ENCODE measurements at places on chromosomes 5 and 9. TPM values are rescaled to one million over a fixed set of nuclear protein-coding genes. Genes with fewer than 3 reads are reported as not detected.

GRCh38 chr5:127079994-127080491, 6.7 kb upstream of the C5orf63 start:
- no peaks in the 10 kb centered on the region for H3K36me3 ChIP-seq
- no peak overlapping the region for H3K4me3 ChIP-seq
- no peak for DNase-seq
- H3K4me1 ChIP-seq = no peaks in the 10 kb centered on the region

- DNase-seq = no peak
- H3K27me3 ChIP-seq = no peaks in the 10 kb centered on the region
- no peaks in the 10 kb centered on the region for H3K36me3 ChIP-seq
- H3K27ac ChIP-seq = no peak overlapping the region
- H3K4me1 ChIP-seq = no peaks in the 10 kb centered on the region
Measured at GRCh38 chr5:129652349-129653056, 95.4 kb upstream of the MINAR2 start.

ARHGEF28 gene
- polyA plus RNA-seq = 0.24 TPM

- no peaks in the 10 kb centered on the region for H3K36me3 ChIP-seq
- H3K4me3 ChIP-seq = no peak overlapping the region
- no peak for DNase-seq
- H3K27me3 ChIP-seq = no peaks in the 10 kb centered on the region
- H3K27ac ChIP-seq = no peak overlapping the region
Measured at GRCh38 chr5:107652839-107653607, 17.7 kb downstream of the EFNA5 start.

- no peak overlapping the region for H3K4me3 ChIP-seq
- H3K27me3 ChIP-seq = peaks cover 57% of the 10 kb centered on the region
- no peak overlapping the region for H3K27ac ChIP-seq
- no peak for DNase-seq
Measured at GRCh38 chr5:88667496-88668201, 215.3 kb downstream of the MEF2C start.

Measured in CD8-positive, alpha-beta memory T cell (primary cell).